Psoas muscle (tissue), 8 donors: ENCODE measurements at places on chromosomes 12 and 14. TPM values are rescaled to one million over a fixed set of nuclear protein-coding genes. Genes with fewer than 3 reads are reported as not detected.

Gene RPS6KA5
- polyA plus RNA-seq: 0.94 TPM

Gene GXYLT1
- 2.7 TPM for polyA plus RNA-seq

Gene CLEC14A
- polyA plus RNA-seq: 35.4 TPM

Gene MMP17
- polyA plus RNA-seq: 0.64 TPM

Gene SLC17A8
- 0.08 TPM for polyA plus RNA-seq

Gene MYF6
- polyA plus RNA-seq: 1,026 TPM

Gene KLHL33
- 0.30 TPM for polyA plus RNA-seq

Gene ZC3H10
- 7.8 TPM for polyA plus RNA-seq

Gene GLIPR1L1
- polyA plus RNA-seq: not detected

Gene PPP1R1A
- 203 TPM for polyA plus RNA-seq

Gene NTF3
- 0.29 TPM for polyA plus RNA-seq

Gene CD4
- 1.5 TPM for polyA plus RNA-seq

Gene RNU4-1
- not detected for polyA plus RNA-seq

Gene TOGARAM1
- 5.1 TPM for polyA plus RNA-seq
